ENCODE measurements at places on chromosomes 7 and 10.

- DNase-seq = no peak
Observed at GRCh38 chr10:13820119-13820963, 233.6 kb downstream of the PRPF18 start.

DNA sequence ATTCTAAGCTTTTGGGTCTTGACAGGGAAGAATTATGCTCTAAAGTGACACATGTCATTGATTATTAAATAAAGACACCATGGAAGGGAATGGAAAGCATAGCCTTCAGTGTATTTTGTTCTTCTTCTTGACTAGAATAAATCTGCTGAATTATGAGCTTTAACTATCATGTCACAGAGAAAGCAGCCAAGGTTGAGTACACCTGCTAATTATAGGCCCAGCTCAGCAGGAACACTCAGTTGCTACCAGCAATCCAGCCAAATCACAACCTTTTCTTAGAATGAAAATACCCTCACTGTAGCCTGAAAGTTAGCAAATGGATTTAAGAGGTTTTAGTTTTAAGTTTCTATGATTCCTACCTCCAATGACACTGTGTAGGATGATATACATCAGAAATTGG lies 225.3 kb upstream of the RHOBTB1 start:
- DNase-seq = no peak

- DNase-seq = no peak
Observed at GRCh38 chr10:87658858-87659555, 671 bp upstream of the PAPSS2 start.

GRCh38 chr7:84336766-84337165 lies 142.2 kb upstream of the SEMA3A start:
- no peak for DNase-seq

- no peak for DNase-seq
Observed at GRCh38 chr7:97090761-97091353, 26.6 kb upstream of the SDHAF3 start.

DNA sequence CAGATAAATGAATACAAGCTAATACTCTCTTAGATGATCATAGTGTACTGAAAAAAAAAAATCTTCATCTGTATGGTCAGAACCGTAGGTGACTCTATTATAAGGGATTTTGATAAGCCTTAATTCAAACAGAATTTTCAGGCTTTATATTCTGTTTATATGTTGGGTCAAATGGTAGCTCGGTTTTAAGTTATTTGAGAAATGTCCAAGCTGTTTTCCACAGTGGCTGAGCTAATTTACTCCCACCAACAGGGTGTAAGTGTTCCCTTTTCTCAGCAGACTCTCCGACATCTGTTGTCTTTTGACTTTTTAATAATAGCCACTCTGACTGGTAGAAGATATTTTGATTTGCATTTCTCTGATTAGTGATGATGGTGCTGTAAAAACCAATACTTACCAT lies 328.8 kb upstream of the MAGI2 start:
- DNase-seq = no peak

- no peak for DNase-seq
Observed at GRCh38 chr7:9981742-9982349, 991.8 kb upstream of the PHF14 start.

DNA sequence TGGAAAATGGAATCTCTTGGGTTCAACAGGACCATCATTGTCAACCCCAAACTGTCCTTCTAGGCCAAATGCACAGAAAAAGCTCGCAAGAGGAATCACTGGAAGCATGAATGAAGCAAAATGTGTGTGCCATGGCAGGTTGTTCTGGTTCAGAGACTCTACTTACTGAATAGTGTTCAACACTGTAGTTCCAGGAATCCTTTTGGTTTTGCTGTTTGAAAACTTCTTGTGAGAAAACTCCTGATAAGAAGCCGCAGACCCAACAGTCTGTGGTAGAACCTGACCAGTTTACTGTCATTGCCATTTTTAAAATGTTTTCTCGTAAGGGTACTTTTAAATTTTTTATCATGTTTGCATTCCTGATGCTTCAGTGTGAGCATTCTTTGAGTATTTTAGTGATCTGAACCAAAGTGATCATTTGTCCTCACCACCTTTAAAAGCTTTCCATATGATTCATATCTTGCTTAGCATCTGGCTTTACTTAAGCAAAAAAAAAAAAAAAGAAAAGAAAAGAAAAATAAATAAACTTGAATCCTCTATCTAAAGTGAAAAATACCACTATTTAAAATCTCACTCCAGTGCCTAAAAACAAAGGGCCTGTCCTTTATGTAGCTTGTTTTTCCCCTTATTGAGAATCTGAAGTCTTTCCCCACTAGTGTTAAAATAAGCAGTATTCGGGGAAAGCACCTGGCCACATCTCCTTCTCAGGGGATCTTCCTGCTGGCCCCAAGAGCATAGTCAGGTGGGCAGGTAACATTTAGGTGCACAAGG lies 92.4 kb downstream of the WNT2 start:
- DNase-seq = no peak

GRCh38 chr7:42283553-42283952 lies 46.5 kb upstream of the GLI3 start:
- no peak for DNase-seq

DNA sequence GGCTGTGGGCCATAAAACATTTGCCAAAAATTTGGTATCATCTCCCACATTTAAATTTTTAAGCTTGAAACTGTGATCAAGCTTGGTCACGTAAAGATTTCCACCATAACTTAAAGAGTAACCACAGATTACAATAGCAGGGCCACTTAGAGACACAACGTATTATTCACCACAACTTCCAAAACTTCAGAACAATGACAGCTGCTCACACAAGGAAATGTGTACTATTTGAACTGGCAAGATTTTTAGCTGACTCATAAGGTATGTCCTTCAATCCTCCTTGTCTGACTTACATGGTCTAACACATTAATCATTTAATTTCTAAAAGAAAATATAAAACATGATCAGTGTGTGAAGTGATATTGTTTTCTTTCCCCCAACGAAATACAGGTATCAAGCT lies 234.5 kb downstream of the PARD3 start:
- DNase-seq = peak; percentile 67

DNA sequence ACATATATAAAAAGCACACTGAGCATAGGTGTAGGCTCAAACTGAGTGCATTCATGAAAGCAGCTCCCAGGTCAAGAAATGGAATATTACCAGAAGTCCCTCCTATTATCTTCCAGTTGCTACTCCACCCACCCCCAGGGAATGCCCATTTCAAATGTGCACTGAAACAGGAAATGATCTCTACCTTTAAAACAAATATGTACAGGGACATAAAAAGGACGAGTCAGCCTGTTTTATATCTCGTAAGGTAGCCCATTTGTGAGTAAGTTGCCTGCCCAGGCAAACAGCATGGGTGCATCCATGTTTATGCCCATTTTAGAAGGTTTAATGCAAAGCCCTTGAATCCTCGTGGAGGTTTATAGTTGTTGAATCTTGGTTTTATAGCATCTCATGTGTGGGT lies 10.4 kb downstream of the FFAR4 start:
- DNase-seq = no peak

- no peak for DNase-seq
Observed at GRCh38 chr7:48419401-48419800, 248.1 kb downstream of the ABCA13 start.

- DNase-seq = no peak
Observed at GRCh38 chr10:8544500-8544899, 490.0 kb downstream of the GATA3 start.

- no peak for DNase-seq
Observed at GRCh38 chr10:47181052-47181849, 118.7 kb upstream of the GDF10 start.

DNA sequence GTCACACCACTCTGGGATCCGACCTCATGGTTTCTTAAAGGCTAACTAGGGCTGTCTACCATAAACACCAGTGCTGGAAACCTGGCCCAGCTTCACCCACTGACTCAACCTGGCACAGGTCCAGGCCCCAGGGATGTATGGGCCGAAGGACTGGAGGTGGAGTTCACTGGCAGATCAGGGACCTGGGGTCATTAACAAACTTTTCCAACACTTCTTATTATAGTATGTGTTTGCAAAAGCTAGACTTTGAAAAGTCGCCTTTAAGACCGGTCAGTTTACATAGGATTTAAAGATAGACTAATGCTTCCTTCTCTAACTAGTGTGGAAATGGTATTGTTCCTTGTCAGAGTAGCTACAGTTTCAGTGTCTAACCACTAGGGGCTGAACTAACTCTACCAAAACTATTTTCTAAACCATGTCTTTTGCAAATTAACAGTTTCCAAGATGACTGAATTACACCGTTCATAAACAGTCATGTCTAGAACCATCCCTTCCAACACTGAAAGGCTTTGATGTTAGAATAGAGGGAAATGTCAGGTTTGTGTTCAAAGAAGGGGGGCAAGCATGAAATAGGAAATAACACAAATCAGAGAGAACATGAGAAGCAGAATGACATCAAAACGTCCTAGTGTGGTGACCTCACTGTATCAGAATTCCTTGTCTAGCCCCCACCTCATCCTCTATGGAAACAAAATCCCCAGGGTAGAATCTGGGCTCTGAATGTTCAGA lies 29.7 kb downstream of the STN1 start:
- peak; percentile 87 for DNase-seq

DNA sequence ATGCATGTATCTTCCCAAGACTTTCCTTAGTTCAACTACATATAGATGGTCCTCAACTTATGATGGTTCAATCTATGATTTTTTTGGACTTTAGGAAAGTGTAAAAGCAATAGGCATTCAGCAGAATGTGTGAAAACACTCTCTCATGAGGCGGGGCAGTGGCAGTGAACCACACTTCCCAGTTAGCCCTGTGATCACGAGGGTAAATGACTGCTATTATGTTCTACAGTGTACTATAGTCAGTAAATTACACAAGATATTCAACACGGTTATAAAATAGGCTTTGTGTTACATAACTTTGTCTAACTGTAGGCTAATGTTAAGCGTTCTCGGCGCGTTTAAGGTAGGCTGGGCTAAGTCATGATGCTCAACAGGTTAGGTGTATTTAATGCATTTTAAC lies 169.3 kb downstream of the AMPH start:
- no peak for DNase-seq

DNA sequence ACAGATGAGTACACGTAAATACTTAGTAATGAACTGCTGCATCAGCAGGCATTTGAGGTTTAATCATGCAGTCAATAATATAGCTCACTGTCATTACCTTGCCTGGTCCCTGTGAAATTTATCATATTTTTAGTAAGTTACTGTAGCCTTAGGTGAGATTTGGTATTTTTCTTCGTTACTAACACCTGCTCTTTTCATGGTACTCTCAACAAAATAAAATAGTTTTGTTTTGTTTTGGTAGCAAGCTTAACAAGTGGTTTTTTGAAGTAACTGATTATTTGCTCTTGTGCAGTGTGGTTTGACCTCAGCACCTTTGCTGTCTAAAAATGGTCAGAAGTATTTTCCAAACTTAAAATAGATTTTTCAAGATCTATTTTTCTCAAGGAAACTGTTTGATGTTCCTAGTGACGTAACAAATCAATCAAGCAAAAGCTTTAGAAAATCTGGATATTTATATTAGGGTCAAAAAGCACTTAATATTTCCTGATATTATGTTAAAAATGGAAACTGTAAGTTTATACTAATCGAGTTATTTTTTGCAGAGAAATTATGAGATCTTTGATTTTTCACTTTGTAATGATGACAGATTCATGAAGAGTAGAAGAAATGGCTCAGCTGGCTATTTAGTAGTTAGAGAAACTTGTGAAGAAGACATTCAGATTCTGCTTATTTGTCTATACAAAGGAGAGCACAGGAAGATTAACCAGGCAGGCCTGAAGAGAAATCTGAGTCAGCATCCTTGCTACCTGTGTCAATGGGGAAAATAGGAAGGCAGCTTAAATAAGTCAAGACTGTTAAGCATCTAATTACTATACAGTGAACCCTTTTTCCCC lies 21.0 kb upstream of the RPA3 start:
- DNase-seq = no peak

DNA sequence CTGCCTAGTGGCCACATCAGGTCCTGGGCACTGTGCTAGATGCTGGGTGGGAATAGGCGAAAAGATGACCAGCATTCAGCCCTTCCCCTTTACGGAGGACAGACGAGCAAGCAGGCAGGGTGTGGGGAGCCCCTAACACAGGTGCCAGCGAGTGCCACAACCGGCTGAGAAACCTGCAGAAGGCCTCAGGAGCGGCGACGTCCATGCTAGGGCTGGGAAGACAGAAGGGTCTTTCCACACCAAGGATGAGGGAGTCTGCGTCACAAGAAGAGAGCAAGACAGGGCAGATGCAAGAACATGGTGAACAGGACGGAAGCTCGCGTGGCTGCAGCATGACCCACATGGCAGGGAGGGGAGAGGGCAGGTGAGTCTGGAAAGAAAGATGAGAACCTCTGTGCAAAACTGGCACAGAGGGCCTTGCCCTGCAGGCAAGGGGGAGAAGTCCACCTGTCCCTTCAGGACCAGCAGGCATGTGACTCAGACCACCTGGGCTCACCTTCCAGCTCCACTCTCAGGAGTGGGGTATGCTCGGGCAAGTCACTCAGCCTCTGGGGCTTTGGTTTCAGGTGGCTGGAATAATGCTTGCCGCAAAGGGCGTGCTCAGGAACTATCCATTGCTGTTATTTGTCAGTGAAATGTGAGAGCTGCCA lies 36.6 kb downstream of the KCNH2 start:
- DNase-seq = no peak

- no peak for DNase-seq
Observed at GRCh38 chr10:44951576-44952226, 7.9 kb upstream of the RASSF4 start.

- DNase-seq = peak; percentile 45
Observed at GRCh38 chr7:1027242-1028043, 16.9 kb upstream of the GPR146 start.

DNA sequence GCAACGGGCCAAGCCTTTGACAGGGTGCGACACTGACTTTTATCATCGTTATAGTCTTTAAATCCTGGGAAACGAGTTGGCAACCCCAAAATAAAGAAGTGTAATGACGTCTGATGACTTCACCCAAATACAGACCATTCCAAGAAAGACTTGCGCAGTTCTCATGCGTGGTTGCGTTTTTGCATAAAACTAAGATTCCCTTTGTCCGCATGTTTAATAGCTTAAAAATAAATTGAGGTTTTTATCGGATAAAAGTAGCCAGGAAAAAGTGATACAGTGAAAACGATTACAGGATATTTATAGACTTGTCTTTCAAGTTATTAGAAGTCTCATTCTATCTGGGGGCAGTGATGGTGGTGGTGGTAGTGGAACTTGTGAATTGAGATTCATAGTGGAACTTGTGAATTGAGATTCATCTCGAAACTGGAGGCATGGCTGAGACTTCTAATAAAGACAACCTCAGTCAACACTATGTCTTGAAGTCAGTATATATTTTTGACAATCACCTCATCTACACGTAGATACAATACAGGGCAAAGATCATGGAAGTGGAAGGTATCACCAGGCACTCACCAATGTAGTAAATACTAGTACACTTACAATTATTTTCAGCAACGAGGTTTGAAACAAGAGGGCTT lies 1.2 kb upstream of the NAMPT start:
- DNase-seq = no peak

- no peak for DNase-seq
Observed at GRCh38 chr10:10811562-10811961, 206.1 kb upstream of the CELF2 start.

DNA sequence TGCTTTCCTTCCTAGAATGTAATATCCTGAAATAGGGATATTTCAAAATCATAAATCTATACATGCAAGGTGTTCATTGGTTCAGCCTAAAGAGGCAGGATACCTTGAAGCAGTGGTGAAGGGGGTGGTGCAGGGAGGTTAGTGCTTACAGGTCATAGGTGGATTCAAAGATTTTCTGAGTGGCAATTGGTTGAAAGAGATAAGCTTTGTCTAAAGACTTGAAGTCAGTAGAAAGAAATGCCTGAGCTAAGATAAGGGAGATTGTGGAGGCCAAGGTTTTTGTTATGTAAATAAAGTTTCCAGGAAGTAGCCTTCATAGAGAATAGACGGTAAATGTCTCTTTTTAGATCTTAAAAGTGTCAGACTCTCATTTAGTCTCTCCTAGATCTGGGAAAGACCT lies 741.2 kb upstream of the ZWINT start:
- no peak for DNase-seq

All from RKO (cell line).